ENCODE measurements at places on chromosomes 1 and 21.
A peak's percentile ranks its signal among the peaks of the same experiment; 100 is the strongest.

GRCh38 chr1:85857991-85858390 lies 149.8 kb upstream of the ZNHIT6 start:
- DNase-seq: no peak

DNA sequence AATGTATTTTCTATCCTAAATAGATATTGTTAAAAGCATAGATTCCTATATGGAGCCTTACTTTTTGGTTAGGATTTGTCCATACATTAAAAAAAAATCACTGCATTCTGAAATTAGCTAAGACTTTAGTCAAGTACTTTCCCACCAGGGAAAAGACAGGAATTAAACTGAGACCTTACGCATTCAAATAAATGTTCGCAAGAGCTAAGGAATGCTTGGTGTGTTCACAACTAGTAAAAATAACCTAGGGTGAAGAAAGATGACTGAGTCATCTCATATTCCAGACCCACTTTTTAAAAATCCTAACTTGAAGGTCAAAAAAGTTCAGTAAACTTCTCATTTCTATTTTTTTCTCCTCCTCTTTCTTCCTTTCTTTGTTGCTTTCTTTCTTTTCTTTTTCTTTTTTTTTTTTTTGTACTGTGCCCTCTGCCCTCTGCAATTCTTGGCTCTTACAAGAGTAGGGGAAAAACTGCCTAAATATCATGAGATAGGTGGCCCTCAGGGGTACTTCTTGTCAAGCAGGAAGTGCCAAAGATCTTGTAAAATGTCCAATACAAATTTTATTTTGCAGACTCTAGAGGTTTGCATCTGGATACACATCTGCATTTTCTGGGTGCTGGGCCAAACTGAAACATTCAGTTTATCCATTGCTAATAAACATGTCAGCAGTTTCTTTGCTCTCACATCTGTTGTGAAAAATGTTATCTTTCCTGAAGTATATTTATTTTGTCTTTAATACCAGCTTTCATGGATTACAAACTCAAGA lies 121.4 kb upstream of the GORAB start:
- DNase-seq: peak; percentile 56

GRCh38 chr1:54540582-54541295 lies 7.3 kb upstream of the ACOT11 start:
- no peak for DNase-seq

- no peak for DNase-seq
Observed at GRCh38 chr21:18151046-18151445, 93.6 kb upstream of the CHODL start.

DNA sequence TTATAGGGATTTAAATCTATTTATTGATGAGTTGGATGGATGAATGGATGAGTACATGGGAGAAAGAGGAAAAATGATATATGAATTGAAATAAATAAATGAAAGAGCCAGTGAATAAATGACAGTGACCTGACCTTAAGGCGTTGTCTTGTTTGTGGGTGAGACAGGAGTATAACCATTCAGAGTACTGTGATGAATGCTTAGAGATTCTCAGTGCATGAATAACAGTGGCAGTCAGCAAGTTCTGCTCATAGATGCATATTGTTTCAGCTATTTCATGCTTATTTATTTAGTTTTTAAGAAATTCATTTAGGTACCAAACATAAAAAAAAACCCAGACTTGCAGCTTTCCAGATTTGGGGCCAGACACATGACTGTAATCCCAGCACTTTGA lies 116.4 kb downstream of the FGGY start:
- DNase-seq: no peak

DNA sequence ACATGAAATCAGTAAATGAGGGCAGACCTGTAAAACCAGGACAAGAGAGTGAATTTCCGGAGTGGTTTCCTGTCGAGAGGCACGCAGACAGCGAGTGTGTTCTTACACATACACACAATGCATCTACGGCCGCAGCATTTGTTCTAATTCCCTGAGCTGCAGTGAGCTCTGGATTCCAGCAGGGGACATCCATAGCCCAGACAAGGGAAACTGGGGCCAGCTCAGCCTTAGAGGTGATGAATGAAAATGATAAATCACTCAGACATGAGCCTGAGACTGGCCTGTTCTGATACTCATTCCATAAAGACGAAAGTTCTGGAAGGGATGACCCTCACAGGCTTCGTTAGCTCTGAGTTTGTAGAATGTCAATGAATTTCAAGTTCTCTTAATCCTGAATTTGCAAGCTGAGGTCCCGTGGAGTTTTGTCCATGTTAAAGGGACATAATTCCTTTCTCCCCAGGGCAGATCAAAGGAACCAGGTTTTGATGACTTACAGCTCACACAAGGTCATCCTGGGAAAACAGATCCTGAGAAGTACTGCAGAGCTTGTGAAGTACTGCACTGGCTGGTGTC lies 207.9 kb upstream of the C1orf87 start:
- DNase-seq: peak; percentile 89

- no peak for DNase-seq
Observed at GRCh38 chr1:29577512-29577911, 341.2 kb downstream of the PTPRU start.
